Amniotic stem cell (primary cell): ENCODE measurements at places on chromosomes 13 and 19.
A peak's percentile ranks its signal among the peaks of the same experiment; 100 is the strongest.

- DNase-seq = no peak
Measured at GRCh38 chr13:20669162-20669561, 34.3 kb upstream of the IL17D start.

- DNase-seq = no peak
Measured at GRCh38 chr13:101977475-101977874, 424.4 kb downstream of the FGF14 start.

- DNase-seq = no peak
Measured at GRCh38 chr13:30346153-30346788, 38.9 kb upstream of the KATNAL1 start.

DNA sequence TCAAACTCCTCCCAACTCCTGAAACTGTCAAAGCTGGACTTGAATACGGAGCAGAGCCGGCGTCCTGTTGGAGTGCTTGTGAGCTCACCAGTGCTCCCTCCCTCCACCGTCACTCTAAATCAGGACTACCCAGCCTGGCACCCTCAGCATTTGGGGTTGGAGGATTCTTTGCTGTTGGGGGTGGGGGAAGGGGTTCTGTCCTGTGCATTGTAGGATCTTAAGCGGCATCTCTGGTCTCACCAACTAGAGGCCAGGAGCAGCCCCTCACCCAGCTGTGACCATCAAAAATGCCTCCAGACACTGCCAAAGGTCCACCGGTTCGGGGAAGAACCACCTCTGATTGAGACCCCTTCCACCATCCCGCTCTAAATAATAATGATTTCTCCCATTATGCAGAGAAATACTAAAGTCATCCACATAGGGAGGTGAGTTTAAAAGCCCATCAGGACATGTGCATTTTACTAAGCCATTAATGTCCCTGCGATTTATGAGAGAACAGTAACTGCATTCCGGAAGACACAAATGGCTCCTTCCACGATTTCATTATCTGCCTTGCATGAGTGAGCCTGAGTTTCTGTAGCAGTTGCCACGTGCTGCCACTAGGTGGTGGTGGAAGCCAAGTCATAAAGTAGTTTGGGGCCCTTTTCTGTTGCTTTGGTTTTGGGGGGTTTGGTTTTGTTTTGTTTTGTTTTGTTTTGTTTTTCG is 16.1 kb upstream of the USP29 start:
- DNase-seq = peak; percentile 15

- no peak for DNase-seq
Measured at GRCh38 chr19:6032381-6032780, 54.4 kb upstream of the RANBP3 start.

- DNase-seq = no peak
Measured at GRCh38 chr13:30639671-30640070, 22.0 kb downstream of the USPL1 start.

DNA sequence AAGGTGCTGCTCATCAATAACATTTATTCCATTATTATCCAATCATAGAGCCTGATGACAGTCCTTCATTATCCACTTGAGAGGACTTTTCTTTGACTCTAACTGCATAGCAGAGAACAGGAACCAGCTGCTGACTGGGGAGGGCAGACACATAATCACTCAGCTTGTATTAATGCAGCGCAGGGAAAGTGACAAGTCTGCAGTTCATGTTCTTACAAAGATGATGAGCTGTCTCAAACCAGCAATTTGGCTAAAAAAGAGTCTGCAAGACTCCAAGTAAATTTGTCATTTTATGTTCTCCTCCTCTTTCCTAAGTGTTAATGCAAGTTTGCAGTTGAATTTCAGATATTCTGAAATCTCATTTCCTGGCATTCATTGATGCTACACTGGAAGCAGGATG is 40.0 kb upstream of the CBY2 start:
- DNase-seq = no peak

DNA sequence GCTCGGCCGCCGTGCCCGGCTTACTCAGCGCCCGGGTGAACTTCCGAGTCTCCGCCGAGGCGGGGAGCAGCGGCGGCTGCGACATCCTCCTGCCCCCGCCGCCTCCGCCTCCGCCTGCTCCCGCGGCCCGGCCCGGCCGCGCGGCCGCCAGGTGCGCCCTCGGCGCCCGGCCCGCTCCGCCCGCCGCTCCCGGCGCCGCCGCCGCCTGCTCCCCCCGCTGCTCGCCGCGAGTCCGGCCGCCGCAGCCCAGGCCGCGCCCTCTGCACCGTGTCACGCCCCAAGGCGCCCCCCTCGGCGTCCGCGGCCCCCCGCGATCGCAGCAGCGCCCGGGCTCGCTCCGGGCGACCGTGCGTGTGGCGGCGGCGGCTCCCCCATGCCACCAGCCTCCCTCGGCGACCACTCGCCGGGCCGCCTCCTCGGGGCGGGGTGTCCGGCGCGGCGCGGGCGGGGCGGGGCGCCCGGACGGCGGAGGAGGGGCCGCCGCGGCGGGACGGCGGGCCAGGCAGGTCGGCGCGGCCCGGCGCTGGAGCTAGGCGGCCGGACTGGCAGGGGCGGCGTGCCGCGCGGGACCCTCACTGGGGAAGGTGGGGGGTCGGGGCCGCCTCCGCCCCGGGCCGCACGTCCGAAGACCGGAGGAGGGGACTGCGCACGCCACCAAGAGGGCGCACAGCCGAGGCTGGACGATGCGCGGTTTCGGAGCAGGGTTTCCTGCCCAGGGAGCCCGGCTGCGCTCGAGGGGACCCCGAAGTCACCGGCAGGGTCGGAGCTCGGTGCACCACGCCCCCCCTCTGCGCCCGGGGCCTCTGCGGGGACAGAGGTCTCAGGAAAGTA is 108.6 kb upstream of the DOCK9 start:
- DNase-seq = no peak

DNA sequence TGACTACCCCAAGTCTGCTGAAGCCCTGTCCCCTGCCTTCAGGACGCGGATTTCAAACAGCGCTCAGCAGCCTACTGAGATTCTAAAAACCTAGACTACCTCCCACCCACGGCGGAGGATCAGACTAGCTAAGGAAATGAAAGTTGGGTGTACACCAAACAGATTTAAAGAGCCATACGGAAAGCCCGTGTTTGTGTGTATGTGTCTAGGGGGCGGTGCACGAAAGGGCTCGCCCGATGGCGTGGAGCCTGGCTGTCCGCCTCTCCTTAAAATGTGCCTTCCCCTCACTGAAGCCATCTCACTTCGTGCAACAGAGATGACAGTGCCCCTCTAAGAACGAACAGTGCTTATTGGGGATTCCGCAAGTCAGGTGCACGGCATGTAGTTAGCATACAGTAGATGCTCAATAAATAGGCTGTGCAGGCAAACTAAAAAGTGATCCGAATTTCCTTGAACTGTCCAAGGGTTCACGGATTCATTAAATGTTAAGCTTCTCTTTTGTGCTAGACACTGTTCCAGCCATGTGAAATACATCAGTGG is 639 bp downstream of the LENG1 start:
- no peak for DNase-seq

- peak; percentile 63 for DNase-seq
Measured at GRCh38 chr13:23466144-23467002, 32.9 kb upstream of the SACS start.

DNA sequence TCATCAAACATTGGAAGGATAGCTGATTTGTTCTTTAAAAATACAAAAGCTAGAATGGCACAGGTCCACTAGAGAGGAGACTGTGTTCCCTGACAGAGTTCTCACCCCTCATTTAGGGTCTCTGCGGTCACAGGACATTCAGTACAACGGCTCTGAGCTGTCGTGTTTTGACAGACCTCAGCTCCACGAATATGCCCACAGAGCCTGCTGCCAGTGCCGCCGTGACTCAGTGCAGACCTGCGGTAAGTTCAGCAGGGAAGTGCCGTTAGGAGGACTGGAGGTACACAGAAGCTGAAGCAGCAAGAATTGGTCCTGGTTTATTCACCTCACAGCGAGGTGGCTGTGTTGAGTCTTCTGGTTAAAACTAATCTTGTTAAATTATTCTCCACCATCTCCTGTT is 90.0 kb downstream of the TNFRSF19 start:
- no peak for DNase-seq

- DNase-seq = no peak
Measured at GRCh38 chr19:32828139-32828538, 41.4 kb downstream of the SLC7A9 start.

- DNase-seq = no peak
Measured at GRCh38 chr13:72648513-72649065, 78.8 kb downstream of the MZT1 start.

DNA sequence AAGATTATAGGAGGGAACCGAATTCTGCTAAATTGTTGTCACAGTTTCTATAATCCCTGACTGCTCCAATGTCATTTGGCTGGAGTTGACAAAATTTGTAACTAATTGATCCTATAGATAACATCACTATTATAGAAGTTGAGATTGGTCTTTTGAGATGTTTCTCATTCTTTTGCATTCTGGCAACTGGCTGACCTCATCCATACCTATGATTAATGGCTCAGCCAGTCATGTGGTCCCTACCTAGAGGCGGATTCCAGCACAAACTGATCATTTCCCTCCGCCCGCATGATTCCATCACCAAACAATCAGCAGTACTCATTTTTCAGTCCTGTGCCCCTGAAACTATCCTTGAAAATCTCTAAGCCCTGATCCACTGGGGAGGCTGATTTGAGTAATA is 4.2 kb downstream of the PSG2 start:
- DNase-seq = peak; percentile 17

DNA sequence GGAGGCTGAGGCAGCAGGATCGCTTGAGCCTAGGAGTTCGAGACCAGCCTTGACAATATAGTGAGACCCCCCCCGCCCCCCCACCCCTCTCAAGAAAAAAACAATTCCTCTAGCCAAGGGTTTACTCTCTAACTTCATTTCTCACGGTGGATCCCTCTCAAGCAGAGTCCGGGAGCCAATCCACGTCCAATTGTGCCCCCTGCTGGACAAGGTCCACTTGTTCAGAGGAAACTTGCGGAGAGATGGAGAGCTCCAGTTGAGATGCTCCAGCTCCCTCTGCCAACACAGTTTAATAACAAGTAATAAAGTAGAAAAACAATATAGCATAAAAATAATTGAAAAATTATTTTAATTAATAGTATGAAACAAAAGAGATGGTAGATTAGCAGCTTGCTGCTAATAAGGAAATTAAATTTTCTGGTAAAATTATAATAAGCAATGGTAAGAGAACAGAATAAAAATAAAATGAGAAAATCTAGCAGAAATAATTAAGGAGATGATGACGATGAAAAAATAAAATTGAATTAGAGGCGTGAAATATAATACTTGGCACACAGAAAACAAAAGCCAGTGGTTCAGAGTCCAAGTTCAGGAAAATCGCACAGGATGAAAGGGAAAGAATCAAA is 14.5 kb upstream of the SIGLEC14 start:
- DNase-seq = peak; percentile 63

DNA sequence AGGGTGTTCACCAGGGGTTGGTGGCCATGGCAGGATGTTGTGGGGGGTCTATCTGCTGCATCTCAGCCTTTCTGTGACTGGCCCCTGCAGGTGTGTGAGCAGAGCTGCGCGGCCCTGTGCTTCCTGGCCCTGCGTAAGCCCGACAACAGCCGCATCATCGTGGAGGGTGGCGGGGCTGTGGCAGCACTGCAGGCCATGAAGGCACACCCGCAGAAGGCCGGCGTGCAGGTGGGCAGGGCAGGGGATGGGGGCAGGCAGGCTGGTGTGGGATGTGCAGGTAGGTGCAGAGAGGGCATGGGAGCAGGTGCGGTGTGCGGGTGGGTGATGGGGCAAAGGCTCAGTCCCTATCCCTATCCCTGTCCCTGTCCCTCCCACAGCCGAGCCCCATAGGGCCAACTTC is 8.1 kb upstream of the SLC25A42 start:
- DNase-seq = no peak

DNA sequence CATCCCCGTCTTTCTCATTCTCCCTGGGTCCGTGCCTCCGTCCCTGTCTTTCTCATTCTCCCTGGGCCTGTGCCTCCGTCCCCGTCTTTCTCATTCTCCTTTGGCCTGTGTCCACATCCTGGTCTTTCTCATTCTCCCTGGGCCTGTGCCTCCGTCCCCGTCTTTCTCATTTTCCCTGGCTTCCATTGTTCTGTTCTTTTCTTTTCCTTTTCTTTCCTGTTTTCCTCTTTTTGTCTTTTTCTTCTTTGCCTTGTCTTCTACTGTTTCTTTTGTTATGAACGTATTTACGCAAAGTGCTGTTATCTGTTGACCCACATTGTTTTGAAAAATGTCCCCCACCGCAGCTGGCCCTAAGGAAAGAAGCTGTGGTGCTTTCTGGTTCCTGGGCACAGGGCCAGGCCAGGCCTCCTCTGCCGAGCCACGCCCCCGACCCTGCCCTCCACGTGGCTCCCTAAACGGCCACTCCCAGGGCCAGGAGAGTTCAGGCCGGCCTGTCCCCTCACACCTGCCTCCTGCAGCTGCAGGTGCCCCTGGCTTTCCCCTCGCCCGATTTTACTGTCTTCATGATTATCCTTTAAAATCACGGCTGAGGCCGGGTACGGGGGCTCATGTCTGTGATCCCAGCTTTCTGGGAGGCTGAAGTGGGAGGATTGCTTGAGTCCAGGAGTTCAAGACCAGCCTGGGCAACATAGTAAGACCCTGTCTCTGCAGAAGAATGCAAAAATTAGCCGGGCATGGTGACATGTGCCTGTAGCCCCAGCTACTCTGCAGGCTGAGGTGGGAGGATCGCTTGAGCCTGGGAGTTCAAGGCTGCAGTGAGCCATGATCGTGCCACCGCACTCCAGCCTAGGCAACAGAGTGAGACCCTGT is 14.0 kb upstream of the TMPRSS9 start:
- DNase-seq = no peak

GRCh38 chr19:13707915-13708314 is 56.4 kb upstream of the MRI1 start:
- DNase-seq = no peak

DNA sequence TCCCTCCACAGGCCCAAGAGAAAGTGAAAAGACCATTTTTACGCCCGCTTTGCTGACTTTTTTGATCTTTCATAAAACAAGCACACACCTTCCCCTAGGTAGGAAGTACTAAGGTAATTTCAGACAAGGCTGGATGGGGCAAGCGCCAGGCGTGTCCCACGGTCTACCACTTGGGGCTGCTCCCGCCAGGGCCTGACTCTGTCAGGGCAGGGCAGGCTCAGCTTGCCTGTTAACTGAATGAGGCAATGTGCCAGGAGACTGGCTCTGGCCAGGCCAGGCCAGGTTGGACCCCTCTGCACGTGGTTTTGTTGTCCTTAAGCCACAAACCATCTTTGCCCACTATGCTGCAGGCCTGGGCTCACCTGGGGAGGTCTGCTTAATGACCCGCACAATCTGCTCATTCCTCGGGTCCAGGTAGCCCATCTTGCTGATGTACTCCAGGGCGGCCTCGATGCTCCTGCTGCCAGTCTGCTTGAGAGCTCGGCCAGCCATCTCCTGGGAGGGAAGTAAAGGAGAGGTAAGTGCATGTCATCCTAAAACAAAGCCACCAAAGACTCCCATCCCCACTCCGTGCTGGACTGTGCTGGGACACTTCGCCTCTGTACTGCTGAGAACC is 70.4 kb downstream of the LATS2 start:
- no peak for DNase-seq

DNA sequence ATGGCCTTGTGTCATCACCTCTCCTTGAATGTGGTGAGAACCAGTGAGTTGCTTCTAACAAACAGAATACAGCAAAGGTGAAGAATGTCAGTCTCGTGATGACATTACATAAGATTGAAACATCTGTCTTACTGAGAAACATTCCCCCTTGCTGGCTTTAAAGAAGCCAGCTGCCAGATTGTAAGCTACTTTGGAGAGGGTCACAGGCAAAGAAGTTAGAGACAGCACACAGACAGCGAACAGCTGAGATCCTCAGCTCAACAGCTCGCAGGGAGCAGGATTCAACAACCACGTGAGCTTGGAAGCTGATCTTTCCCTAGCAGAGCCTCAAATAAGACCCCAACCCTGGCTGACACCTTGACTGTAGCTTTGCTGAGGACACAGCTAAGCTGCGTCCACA is 367.9 kb downstream of the LIG4 start:
- DNase-seq = no peak
